ENCODE measurements at places on chromosomes 2 and 18.

- no peak for DNase-seq
Observed at GRCh38 chr2:235860111-235860510, 308.1 kb downstream of the GBX2 start.

DNA sequence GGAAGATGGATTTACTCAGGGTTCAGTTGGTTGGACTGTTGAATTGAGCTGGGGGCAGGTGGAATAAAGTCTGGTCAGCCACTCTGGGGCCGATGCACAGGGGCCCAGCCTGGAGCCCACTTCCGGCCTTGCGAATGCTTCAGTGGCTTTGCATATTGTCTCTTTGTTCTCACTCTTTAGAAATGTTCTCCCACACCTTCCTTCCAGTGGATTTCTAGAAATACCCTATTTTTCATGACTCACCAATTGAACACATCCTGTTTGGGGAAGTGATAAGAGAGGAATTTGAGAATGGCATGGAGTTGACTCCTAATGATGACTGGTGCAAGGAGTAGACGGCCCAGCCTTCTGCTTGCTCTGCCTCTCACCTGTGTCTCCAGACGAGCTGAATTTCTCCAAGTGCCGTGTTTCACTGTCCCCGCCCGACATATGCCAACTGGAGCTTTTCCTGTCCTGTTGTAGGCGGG, 28.1 kb downstream of the ASAP2 start:
- DNase-seq = peak; percentile 80

DNA sequence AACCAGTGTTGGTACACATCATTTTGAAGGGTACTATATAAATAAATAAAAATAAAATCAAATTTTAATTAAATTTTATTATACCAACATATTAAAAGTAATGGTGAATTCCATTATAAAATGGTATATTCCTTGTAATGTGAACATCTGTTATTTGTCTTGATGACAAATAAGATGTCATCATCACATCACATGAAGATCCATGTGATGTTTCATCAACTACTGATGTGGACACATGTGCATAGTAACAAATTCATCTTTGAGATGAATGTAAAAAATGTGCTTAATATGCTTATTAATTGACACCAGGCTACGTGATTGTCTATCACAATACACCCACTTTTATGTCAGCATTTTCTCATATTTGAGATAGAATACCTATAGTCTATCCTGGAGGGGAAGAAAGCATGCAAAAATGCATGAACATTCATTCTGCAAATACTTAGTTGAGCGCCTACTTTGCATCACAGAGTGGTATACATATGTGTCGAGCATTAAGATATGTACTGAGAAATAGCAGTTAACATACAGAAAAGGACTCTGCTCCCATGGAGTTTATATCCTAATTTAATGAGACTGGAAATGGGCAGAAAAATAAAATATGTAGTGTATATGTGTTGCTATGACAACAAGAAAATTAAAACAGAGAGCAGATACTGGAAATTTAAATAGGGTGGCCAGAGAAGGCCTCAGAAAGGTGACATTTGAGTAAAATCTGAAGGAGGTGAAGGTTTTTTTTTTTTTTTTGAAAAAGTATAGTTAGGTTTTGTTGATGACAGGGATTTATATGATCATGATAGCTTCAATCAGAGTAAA, 281.1 kb downstream of the ARHGAP15 start:
- no peak for DNase-seq

DNA sequence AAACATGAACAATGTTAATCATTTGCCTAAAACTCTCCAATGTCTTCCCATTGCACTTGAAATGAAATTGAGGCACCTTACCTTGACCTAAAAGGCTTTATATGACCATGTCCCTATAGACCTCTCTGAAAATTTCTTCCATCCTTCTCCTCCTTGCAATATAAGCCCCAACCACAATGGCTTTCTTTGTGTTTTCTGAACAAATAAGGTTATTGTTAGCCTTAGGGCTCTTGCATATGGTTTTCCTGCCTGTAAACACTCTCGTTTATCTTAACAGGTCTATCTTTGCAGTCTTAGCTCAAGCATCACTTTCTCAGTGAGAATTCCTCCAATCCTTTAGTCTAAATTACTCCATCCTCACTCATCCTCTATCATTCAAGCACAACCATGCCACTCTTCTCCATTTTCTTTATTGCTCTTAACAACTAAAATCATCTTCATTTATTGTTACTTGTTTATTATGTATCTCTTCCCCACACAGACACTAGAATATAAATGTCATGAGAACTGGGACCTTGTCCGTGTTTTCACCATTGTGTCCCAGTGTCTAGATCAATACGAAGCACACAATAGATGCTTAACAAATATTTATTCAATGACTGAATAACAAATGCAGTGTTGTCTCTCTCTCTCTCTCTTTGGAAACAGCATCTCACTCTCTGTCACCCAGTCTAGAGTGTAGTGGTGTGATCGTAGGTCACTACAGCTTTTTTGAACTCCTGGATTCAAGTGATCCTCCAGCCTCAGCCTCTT, 129.3 kb downstream of the RDH14 start:
- DNase-seq = no peak

DNA sequence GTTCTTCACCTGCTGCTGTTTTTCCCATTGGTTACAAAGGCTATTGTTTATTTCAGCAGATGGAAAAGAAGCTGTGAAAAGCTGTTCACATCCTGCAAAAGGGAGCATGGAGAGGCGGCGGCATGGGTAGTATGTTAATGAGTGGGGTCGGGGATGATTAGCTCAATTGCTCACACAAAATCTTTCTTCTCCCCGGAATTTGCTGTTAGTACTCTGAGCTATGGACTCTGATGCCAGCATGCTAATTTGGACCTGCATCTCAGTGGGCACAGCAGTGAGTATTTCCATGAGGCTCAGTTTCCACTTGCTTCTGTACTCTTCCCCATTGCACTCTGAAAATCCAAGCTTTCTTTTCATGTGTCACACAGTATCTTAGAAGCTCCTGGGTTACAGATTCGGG, 61.6 kb downstream of the DNER start:
- DNase-seq = no peak

DNA sequence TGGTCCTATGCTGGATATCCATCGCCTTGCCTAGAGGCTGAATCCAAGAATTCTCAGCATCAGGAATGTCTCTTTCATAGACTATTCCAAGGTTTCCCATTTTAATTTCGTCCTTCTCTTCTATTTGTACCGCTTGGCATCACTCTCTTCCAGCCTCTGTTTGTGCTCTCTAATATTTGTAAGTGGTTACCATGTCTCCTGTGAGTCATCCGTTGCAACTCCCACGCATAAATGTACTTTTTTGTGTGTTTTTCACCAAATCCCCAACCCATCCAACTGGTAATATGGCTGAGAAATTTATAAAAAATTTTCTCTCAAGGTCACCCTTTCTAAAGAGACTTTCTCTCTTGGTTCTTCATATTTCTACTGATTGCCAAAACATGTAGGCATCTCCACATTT, 21.8 kb downstream of the COLEC12 start:
- no peak for DNase-seq

DNA sequence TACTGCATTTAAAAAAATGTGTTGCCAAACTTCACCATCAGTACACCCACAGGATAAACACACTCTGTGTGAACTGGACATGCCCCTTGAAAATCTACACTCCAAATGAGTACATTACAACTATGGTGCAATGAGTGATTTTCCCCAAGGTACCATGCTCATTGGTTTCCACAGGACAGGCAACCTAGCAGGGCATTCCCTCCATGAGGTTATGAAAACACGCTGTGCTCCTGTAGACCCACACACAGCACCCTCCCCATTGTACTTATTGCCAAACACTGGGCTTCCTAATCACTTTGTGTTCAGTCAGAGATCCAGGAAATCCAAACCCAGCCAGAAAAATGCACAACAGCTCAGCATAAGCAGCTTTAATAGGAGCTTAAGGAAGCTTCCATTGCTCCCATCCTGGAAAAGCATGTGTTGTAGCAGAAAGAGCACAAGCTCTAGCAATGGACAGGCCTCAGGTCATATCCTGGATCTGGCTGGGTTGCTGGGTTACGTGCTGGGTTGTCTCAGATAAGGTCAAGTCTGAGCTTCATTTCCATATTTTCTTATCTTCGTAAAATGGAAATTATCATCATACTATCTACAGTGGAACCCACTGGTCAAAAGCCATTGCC, 20.8 kb upstream of the ATIC start:
- no peak for DNase-seq
